ENCODE measurements at places on chromosomes 6 and 20. TPM values are rescaled to one million over a fixed set of nuclear protein-coding genes. Genes with fewer than 3 reads are reported as not detected.

The ANKRD66 gene
- not detected for total RNA-seq

The ANGPT4 gene
- 0.63 TPM for total RNA-seq

- DNase-seq: no peak
Measured at GRCh38 chr20:8116067-8116811, 15.8 kb upstream of the PLCB1 start.

GRCh38 chr6:2038092-2038491 is 207.3 kb downstream of the GMDS start:
- DNase-seq: no peak

The SLC4A11 gene
- not detected for total RNA-seq

The SLC35D3 gene
- not detected for total RNA-seq

DNA sequence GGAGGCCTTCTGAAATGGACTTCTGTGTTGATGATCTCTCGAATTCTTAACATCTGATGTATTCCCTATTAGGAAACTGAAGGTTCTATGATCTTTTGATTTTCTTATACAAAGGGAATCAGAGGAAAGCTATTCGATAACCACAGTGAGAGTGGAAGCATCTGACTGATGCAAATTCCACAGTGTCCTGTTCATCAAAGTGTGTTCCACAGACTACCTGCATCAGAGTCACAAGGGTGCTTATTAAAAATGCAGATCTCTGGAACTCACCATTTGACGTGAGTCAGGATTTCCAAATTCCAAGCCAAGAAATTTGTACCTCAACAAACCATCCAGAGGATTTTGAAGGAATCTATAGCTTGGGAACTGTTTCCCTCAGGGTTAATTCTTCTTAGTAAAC is 4.4 kb upstream of the MEP1A start:
- DNase-seq: no peak

The WFDC12 gene
- total RNA-seq: not detected

DNA sequence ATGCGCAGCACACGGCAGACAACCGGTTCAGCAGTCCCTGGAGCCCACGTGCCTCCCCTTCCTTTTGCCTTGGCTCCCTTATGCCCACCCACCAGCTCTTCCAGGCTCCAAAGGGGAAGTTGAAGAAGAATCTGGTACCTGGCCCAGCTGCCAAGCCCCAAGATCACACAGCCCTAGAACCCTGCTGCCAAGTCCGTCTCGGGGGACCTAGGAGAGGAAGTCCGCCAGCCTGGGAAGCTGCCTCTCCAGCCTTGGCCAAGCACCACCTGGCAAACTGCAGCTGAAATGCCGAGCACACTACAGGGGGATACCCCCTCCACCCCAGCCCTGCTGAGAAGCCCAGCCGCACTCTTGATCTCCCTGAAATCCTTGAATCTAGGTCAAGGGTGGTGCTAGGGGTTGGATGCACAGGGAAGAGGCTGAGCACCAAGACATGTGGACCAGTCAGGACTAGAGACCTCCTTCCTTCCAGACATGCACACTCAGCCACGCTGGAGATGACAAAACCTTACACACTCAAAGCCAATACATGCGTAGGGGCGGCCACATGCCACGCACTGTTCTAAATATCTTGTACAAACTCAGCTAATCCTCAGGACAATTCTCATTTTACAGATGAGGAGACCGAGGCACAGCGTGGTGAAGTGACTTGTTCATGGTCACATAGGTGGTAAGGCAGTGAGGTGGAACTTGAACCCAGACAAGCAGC is 124.1 kb downstream of the PREX1 start:
- no peak for DNase-seq

- no peak for DNase-seq
Measured at GRCh38 chr20:48629960-48630315, 197.9 kb downstream of the PREX1 start.

The BEND6 gene
- 2.0 TPM for total RNA-seq

GRCh38 chr6:106620931-106621672 is 8.2 kb downstream of the RTN4IP1 start:
- DNase-seq: no peak
